Epithelial cell of proximal tubule (primary cell): ENCODE measurements at places on chromosomes 1 and 21.

- no peak for DNase-seq
These were observed 144.5 kb upstream of the TMEM51 start for GRCh38 chr1:15008783-15009729.

- DNase-seq: no peak
These were observed 1.7 kb downstream of the WASF2 start for GRCh38 chr1:27487966-27488884.

GRCh38 chr1:35592991-35593769, 20.1 kb downstream of the TFAP2E start:
- no peak for DNase-seq

GRCh38 chr1:154353460-154353904, 28.2 kb downstream of the ATP8B2 start:
- peak; percentile 33 for DNase-seq

DNA sequence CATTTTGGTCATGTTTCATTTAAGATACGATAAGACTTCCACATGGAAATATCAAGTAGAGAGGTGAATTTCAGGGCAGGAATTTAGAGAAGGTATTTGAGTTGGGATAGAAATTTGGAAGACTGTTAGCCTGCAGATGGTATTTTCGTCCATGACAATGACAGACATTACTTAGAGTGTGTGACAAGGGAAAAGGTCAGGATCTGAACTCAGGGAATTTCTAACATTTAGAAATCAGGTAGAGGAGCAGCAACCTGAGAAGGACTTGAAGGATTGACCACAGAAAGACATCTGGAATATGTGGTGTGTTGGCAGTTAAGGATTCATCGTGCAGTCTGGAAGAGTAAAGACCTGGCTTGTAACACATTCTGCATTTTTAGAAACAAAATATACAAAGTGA, 57.9 kb downstream of the RABGAP1L start:
- DNase-seq: peak; percentile 15

- DNase-seq: peak; percentile 29
These were observed 106.4 kb downstream of the TBX19 start for GRCh38 chr1:168386949-168387586.

- DNase-seq: no peak
These were observed 195.1 kb upstream of the FMN2 start for GRCh38 chr1:239896569-239896968.

- no peak for DNase-seq
These were observed 245.9 kb downstream of the PLPP3 start for GRCh38 chr1:56333461-56333860.

- DNase-seq: no peak
These were observed 66.2 kb downstream of the HSF2BP start for GRCh38 chr21:43593078-43593477.

- no peak for DNase-seq
These were observed 267.0 kb downstream of the DNM3 start for GRCh38 chr1:172108161-172108893.
